Liver (tissue), 10 donors: ENCODE measurements at places on chromosomes 1 and 21.
A peak's percentile ranks its signal among the peaks of the same experiment; 100 is the strongest.

DNA sequence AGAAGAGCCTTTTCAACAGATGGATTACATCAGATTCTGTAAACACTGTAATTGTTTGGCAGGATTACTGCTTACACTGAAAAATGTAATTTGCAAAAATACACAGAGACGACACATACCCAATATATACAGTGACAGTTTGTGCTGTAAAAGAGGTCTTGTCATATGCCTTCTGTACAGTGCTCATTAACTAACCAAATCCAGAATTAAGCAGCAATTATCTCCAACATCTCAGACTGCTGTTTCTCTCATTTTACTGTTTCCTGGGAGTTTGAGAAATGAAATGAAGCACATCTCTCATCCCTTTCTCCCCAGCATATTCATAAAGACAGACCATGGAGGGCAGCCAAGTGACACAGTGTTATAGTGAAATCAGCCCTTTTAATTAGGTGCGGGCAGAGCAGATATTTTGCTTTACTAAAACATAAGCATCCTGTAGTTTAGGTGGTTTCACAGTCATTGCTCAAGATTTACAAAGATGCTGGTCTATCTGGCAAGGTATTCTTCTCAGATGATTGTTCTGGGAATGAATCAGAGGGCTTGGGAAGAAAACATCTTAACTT, 618.4 kb upstream of the USP24 start:
- DNase-seq: no peak

GRCh38 chr1:228459091-228459993, 27.8 kb upstream of the RNF187 start:
- DNase-seq: peak; percentile 69

DNA sequence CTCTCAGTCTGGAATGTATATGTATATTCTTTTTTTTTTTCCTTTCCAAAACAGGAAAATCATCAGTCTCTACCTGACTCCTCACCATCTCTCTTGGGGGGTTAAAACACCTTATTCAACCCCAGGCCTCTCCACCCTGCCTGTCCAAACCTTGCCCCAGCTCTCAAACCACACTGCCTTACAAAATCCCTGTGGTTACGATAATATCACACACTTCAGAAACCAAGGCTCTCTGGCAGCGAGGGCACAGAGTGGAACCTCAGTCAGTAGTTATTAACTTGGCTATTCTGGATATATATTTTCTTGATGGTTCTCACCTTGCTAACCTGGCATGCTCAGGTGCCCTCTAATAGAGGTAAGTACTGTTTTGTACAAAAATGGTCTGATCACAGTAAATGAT, 24.7 kb downstream of the KIAA0040 start:
- DNase-seq: no peak

GRCh38 chr1:26949266-26949925, 10.9 kb downstream of the KDF1 start:
- no peak for DNase-seq

GRCh38 chr1:153612755-153613331, at the start of gene S100A16:
Gene S100A16 (minus strand): TSS chr1:153613137. CDS start chr1:153608151, 4,986 bp downstream.
- peak; percentile 62 for DNase-seq

DNA sequence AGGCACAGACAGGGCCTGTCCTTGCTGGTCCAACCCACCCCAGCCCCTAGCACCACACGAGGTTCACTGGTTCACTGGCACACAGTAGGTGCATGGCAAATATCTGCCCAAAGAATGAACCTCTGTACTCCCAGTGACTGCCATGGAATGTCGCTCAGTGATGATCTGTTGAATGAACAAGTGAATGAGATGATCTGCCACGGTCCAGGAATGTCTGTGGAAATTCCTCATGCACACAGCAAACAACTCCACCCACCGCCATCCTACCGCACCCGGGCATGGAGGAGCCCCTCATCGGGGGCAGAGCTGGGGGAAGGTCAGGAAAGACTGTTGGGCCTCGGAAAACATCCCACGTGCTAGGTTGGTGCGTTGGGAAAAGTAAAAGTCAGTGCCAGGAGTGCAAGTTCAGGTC, 1.7 kb downstream of the HSPG2 start:
- DNase-seq: no peak

DNA sequence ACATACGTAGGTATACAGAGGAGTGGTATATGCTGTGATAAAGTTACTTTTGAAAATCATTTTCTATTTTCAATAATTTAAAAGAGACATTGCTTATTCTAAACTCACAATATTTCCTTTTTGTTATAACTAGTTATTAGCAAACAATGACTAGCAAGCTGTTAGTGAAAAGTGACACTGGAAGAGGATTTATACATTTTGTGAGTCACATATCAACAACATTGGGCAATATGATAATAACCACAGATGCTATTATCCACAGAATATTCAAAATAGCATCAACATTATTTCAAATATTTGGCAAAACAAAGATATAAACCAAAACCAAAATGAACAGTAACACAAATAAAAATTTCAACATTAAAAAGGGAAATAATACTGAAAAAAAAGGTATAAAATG, 104.0 kb upstream of the HP1BP3 start:
- no peak for DNase-seq

- no peak for DNase-seq
Observed at GRCh38 chr1:16118706-16119105, 37.2 kb downstream of the EPHA2 start.

- DNase-seq: no peak
Observed at GRCh38 chr1:156913809-156914387, 6.5 kb upstream of the LRRC71 start.

DNA sequence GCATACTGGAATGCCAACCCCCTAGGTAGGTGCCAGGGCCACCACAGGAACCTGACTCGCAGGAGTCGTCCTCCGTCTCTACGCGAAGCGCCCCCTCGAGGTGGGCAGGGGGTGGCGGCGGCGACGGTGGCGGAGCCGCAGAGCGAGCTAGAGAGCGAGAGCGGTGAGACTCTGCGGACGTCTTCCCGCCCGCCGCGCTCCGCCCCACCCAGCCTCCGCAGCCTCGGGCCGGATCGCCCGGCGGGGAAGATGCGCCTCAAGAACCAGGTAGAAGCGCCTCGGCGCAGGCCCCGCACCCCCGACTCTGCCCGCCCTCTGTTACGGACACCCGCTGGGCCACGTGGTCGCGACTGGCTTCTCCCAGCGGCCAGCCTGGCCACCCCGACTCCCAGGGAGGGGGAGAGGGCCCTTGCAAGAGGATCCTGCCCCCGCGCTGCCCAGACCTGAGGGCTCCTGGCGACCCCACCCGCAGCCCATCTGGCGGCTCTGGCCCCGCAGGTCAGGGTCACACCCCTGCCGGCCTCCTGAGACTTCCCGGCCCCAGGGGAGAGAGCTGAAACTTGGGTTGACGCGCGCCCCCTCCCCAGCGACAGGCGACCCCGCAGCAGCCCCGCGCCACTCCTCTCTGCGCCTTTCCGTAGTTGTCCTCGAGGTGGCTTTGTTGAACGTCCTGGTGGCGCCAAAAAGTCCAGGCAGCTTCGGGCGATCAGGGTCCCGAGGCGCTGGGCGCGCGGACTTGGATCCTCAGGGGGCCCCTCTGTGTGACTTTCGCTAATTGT, 24.4 kb upstream of the AGBL4 start:
- DNase-seq: no peak
